ENCODE measurements at places on chromosomes 11 and 22.

GRCh38 chr22:31122532-31123291, at the start of gene INPP5J:
Gene INPP5J (plus strand): TSS chr22:31122966. CDS start chr22:31123015, 49 bp downstream.
- no peak for DNase-seq

DNA sequence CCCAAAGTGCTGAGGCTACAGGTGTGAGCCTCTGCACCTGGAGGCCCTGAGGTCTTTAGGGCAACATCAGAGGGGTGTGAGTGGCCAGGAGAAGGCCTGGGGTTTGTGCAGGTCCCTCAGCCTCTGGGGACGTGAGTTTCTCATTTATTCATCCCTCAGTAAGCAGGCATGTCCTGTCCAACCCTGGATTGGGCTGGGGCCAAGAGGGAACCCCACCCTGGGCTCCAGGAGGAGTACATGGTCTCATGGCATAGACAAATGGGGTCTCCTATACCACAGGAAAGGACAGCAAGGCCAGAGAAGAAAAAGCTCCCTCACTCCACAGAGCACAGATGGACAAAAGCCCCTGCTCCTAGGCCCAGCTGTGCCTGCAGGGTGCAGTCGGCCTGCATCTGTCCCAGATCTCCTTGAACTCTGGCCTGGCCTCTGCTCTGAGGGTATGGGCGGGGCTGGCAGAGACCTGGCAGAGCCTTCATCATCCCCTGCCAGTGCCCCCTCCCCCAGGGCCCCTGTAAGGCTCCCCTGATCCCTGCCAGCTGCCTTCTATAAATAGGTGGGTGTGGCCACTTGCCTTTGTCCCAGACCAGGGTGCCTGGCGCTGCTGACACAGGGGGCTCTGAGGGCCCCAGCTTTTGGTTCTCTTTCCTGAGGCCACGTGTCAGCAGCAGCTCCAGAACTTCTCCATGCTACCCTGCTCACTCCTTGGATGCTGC, 34.6 kb downstream of the A4GALT start:
- DNase-seq: no peak

DNA sequence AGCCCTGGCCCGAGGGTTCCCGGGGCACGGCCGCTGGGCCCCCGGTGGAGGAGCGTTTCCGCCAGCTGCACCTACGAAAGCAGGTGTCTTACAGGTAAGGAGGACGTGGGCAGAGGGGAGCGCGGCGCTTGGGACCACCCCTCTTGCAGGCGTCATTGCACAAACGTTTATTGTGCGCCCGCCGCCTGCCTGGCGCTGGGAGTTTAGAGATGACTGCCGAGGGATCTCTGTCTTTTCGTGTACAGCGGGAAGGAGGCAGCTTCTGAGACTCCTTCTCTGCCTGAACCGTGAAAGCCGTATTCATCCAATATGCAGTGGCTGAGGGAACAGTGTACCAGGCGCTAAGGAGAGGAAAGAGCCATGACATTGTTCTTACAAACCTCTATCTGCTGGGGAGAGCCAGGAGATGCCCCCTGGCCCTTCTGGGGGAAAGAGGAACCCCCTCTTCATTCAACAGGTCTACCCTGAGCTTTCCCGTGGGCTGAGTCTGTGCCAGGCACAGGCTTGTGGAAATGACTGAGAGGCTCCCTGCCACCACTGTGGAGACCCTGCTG, 13.8 kb upstream of the DGKZ start:
- no peak for DNase-seq

GRCh38 chr22:46969491-46969890, 207.0 kb downstream of the TBC1D22A start:
- DNase-seq: no peak

GRCh38 chr22:22714600-22715335, 70.4 kb downstream of the GGTLC2 start:
- no peak for DNase-seq

GRCh38 chr11:66559142-66559865, 9.1 kb downstream of the CTSF start:
- DNase-seq: no peak

Measured in bone marrow (tissue), 2 donors.